ENCODE measurements at places on chromosomes 12 and 14. TPM values are rescaled to one million over a fixed set of nuclear protein-coding genes. Genes with fewer than 3 reads are reported as not detected.

DNA sequence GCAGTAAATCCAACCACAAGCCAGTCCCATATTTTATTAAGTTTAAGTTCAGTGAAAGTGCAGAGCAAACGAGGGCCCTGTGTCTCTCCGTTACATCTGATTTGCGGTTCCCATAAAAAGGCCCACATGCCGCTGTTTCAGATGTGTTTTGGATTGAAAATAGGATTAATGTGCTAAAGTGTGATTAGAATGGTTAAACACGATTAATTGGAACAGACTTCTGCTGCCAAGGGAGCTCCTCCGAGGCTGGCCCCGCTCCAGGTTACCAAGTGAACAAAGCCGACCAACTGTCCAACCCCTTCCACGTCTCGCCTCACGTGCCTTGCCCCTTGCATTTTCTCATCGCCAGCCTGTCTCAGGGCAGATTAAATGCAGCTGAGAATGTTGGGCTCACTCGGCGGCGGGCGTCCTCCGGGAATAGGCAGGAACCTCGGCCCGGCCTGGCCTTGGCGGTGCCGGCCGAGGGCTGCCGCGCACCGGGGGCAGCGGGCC lies 166.5 kb upstream of the GSC start:
- H3K36me3 ChIP-seq: no peaks in the 10 kb centered on the region
- H3K27ac ChIP-seq: no peak overlapping the region
- no peak for DNase-seq
- no peak overlapping the region for H3K4me3 ChIP-seq
- peaks cover 9% of the 10 kb centered on the region for H3K27me3 ChIP-seq

GRCh38 chr12:125267114-125267513 lies 201.9 kb downstream of the AACS start:
- DNase-seq: no peak
- no peaks in the 10 kb centered on the region for H3K36me3 ChIP-seq
- H3K27me3 ChIP-seq: no peaks in the 10 kb centered on the region
- H3K27ac ChIP-seq: no peak overlapping the region
- H3K4me3 ChIP-seq: no peak overlapping the region
- no peaks in the 10 kb centered on the region for H3K4me1 ChIP-seq

- H3K27me3 ChIP-seq: peaks cover 3% of the 10 kb centered on the region
- H3K27ac ChIP-seq: no peak overlapping the region
- H3K4me3 ChIP-seq: no peak overlapping the region
- H3K4me1 ChIP-seq: no peaks in the 10 kb centered on the region
- H3K36me3 ChIP-seq: no peaks in the 10 kb centered on the region
- DNase-seq: no peak
Measured at GRCh38 chr12:122150127-122150681, 23.8 kb downstream of the IL31 start.

Gene PTPRO
- 2.6 TPM for total RNA-seq

Gene CD163
- not detected for total RNA-seq

Gene CFAP73
- total RNA-seq: 0.34 TPM

DNA sequence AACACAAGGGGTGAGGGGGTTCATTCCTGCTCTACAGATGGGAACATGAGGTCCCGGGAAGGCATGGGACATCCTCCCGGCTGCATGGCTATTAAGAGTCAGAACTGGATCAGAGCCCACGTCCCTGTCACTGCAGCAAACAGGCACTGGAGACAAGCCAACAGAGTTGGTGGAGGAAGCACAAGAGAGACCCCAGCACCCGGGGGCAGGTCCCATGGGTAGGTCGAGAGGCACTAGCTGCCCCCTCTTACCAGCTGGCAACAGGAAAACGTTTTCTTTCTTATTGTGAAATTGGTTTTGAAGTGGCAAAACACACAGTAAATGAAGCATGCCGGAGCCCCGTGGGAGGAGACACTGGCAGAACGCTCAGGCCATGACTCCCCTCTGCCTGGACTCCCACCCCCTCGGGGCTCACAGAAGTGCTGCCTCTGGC lies 43.6 kb downstream of the SYNE3 start:
- H3K4me1 ChIP-seq: peaks cover 21% of the 10 kb centered on the region
- no peak for DNase-seq
- no peak overlapping the region for H3K4me3 ChIP-seq
- H3K36me3 ChIP-seq: peaks cover 60% of the 10 kb centered on the region
- no peaks in the 10 kb centered on the region for H3K27me3 ChIP-seq
- H3K27ac ChIP-seq: no peak overlapping the region

DNA sequence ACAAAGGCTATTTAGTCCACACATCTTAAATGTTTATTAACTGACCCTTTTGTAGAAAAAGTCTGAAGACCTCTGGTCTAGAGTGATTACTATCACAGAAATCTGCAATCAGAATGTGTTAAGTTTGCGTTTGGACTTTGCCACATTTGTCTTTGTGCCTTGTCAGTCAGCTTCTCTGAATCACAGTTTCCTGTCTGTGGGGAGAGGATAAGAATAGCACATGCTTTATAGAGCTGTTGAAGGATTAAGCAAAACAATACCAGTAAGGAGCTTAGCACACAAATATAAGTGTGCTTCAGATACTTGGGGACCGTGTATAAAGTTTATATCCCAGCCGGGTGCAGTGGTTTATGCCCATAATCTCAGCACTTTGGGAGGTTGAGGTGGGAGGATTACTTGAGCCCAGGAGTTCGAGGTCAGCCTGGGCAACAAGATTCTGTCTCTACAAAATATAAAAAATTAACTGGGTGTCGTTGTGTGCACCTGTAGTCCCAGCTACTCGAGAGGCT lies 63.0 kb upstream of the BTG1 start:
- H3K27ac ChIP-seq: peak overlapping the region; percentile 93
- no peaks in the 10 kb centered on the region for H3K27me3 ChIP-seq
- H3K4me1 ChIP-seq: peaks cover 41% of the 10 kb centered on the region
- peak overlapping the region; percentile 51 for H3K4me3 ChIP-seq
- DNase-seq: peak; percentile 60
- H3K36me3 ChIP-seq: peaks cover 26% of the 10 kb centered on the region

Gene BICDL1
- 64.8 TPM for total RNA-seq

DNA sequence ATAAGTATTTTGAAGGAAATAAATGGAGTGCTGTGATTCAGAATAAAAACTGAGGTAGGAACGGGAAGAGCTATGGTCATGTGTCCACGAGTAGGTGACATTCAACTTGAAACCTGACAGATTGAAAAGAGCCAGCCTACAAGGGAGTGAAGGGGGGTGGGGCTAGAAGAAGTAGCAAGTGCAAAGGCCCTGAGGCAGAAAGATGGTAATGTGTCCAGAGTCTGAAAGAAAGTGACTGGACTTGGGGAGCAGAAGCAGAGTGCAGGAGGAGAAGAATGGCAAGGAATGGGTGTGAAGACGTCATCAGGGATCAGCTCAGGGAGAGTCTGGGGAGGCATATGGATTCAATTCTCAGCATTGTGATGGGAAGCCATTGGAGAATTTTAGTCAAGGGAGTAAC lies 13.7 kb downstream of the PLXNC1 start:
- H3K4me1 ChIP-seq: peaks cover 20% of the 10 kb centered on the region
- DNase-seq: no peak
- H3K27ac ChIP-seq: no peak overlapping the region
- no peaks in the 10 kb centered on the region for H3K27me3 ChIP-seq
- no peak overlapping the region for H3K4me3 ChIP-seq
- peaks cover 31% of the 10 kb centered on the region for H3K36me3 ChIP-seq

DNA sequence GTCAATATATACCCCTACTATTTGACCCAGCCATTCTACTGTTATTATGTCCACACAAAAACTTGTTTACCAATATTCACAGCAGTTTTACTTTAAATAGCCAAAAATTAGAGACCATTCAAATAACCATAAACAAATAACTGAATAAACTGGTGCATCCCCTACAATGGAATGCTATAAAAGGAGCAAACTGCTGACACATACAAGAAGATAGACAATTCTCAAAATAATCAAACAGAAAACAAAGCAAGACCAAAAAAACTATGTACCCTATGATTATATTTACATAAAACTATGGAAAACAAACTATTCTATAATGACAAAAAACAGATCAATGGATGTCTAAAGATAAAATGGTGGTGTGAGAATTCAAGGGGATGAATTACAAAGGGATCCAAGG lies 54.4 kb downstream of the RALGAPA1 start:
- no peaks in the 10 kb centered on the region for H3K4me1 ChIP-seq
- H3K27me3 ChIP-seq: no peaks in the 10 kb centered on the region
- H3K4me3 ChIP-seq: no peak overlapping the region
- no peak overlapping the region for H3K27ac ChIP-seq
- no peak for DNase-seq
- peaks cover 43% of the 10 kb centered on the region for H3K36me3 ChIP-seq
